MG63 (cell line): ENCODE measurements at places on chromosomes 7 and 10.
A peak's percentile ranks its signal among the peaks of the same experiment; 100 is the strongest.

DNA sequence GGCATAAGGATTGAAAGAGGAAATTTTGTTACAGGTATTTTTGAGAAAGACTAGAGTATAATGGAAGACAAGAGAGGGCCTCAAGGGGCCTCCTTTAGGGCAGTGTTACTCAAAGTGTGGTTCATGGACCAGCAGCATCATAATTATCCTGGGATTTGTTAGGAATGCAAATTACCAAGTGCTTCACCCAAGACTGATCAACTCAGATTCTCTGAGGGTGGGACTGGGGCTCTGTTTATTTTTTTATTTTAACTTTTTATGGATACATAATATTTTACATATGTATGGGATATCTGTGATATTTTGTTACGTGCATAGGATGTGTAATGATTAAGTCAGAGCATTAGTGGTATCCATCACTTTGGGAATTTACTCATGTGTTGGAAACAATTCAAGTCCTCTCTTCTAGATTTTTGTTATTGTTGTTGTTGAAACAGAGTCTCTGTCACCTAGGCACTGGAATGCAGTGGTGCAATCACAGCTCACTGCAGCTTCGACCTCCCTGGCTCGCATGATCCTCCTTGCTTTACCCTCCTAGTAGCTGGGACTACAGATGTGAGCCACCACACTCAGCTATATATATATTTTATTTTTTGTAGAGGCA lies 2.2 kb upstream of the KCTD7 start:
- peak; percentile 8 for DNase-seq

- DNase-seq = no peak
Measured at GRCh38 chr7:116538138-116538537, 13.3 kb downstream of the CAV1 start.

- DNase-seq = no peak
Measured at GRCh38 chr7:118845791-118846190, 621.3 kb downstream of the ANKRD7 start.

GRCh38 chr10:13347500-13348156 lies 465 bp downstream of the SEPHS1 start:
- peak; percentile 81 for DNase-seq

DNA sequence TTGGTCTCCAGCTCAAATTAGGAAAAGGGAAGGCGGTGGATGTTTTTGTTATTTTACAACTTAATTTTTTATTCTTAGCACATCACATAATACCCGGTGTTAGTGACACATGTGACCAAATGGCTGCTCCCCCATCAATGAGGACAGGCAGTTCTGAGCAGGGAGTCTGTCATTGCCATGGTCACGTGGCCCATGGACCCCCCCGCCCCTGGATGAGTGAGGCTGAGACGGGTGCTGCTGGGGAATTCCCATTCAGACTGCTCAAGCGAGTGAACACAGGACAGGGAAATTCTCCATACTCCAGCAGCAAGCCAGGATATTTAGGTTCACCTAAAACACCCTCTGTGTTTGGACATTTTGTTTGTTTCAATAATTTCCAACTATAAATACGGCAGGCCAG lies 34.7 kb upstream of the SLC35B4 start:
- DNase-seq = no peak

DNA sequence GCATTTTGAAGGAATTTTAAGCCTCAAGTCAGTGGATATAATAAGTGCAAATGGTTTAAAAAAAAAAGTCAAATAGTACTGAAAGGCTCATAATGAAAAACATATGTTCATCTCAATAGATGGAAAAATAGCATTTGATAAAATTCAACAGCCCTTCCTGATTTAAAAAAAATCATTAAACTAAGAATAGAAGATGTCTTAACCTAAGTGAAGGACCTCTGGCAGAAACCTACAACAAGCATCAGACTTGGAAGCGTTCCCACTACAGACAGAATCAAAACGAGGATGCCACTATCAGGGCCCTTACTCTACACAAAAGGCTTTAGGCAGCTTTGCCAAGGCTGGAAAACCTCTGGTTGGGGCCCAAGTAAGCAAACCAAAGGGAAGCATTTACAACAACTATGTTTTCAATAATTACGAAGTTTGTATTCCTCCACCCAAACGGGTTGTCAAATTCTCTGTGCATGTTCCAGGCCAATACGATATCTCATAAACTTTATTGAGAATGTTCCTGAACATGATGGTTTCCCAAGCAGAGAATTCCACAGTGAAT lies 45.1 kb downstream of the CYTH3 start:
- DNase-seq = peak; percentile 39

DNA sequence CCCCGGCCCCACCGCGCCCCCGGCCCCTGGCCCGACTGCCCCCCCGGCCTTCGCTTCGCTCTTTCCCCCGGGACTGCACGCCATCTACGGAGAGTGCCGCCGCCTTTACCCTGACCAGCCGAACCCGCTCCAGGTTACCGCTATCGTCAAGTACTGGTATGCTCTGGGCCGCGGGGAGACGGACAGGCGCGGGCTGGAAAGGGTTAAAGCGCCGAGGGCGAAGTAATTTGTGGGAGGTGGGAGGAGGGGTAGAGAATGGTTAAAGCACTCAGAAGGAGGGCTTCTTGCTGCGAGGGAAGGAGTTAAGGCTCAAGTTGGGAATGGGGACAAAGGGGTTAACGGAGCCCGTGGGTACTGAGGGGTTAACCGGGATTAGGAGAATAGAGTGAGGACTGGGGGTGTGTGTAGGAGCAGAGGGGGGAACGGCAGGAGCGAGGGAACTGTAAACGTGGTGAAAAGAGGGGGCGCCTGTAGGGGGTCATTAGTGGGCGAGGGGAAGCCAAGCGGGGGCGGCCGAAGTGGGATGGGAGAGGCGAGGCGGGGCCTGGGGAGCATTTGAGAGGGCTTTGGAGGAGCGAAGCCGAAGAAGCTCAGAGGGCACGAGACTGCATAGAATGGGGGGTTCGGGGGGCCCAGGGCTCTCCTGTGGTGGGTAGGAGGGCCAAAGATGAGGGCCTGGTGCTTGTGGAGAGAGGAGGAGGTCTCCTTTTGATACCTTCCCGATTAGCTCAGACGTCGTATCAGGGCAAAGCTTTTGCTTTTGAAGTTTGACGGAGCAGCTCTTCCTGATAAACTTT lies 605 bp downstream of the SUFU start:
- no peak for DNase-seq
